ENCODE measurements at places on chromosomes 16 and 17.

DNA sequence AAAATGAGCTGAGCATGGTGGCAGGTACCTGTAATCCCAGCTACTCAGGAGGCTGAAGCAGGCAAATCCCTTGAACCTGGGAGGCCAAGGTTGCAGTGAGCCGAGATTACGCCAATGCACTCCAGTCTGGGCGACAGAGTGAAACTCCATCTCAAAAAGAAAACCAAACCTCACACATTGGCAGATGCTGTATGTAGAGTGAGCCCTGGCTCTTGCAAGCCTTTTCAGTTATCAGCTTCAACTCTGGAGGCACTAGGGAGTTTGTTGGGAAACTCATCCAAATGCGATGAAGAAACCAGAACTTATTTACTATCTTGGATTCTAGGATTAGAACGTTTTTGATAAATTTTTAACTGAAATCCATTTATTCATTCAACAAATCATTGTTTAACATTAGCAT, 56.9 kb upstream of the RASL10B start:
- DNase-seq: no peak

- DNase-seq: no peak
Observed at GRCh38 chr17:76867578-76868175, 527 bp upstream of the MGAT5B start.

DNA sequence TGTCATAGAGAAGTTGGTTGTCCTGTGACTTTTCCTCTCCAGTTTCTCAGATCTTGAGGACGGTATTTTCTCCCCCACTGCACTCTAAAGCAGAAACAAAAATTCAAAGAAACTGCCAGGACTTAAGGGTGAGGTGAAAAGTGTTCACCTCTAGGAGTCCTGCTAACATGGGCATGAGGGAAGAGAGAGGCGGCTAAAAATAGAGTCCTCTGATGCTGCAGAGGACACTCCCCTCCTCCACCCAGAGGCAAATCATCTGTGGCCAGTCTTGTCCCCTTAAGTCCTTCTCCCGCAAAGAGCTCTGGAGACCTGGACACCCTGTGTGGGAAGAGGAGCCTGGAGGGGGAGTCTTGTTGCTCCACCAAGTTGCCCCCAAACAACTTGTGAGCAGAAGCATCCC, 4.7 kb upstream of the DDX19A start:
- no peak for DNase-seq

- no peak for DNase-seq
Observed at GRCh38 chr16:28064150-28064549, 636 bp upstream of the GSG1L start.

DNA sequence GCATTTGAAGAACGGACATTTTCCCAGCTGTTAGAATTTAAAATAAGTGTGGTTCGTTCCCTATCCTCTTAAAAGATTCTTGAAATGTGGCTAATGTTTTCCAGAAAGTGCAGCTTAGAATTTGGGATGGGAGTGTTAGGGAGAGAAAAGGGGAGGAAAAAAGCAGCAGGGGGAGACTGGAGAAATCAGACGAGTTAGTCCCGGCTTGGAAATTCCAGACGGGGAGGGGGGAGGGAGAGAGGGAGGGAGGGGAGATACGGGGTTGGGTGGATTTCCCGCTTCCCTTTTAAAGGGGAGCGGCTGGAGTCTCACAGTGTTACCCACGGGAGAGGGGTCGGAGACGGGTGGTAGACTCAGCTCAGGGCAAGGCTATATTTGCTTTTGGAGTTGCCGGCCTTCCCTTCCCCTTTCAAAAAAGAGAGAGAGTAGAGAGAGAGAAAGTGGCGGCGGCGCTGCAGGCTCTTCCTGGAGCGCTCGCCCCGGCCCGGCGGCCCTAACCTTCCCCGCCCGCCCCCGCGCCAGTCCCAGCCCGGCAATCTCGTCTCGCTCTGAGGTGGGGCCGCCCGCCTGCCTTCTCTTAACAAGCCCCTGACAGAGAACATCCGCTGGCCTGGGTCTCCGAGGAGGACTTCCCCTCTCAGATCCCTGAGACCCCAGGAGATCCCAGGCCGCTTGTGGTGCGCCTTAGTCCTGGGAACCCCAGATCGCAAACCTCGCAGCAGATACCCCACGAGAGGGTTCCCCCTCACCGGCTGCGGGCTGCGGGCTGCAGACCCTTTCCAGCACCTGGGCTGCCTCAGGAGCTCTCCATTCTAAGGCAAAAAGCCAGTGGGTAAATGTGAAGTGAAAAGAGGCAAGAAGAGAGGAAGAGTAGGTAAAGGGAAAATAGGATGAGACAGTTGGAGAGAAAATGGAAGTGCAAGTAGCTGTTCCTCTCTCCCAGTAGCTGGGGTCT, 6.6 kb downstream of the IGF2BP1 start:
- DNase-seq: no peak

Data from stimulated activated CD8-positive, alpha-beta memory T cell treated with anti-CD3 and anti-CD28 coated beads, Interleukin-7, amount 100 ng/mL, for 4 hours (primary cell).